Activated CD4-positive, alpha-beta memory T cell treated with anti-CD3 and anti-CD28 coated beads, Interleukin-2, amount 10 ng/mL, durations not matched to agents 7 days and 5 days (primary cell): ENCODE measurements at places on chromosomes 1 and 21. TPM values are rescaled to one million over a fixed set of nuclear protein-coding genes. Genes with fewer than 3 reads are reported as not detected.

FAAH gene
- total RNA-seq = 4.0 TPM

IVL gene
- total RNA-seq = not detected

BCL2L15 gene
- 2.9 TPM for total RNA-seq

OR2T11 gene
- not detected for total RNA-seq

KCNA2 gene
- 6.6 TPM for total RNA-seq

DEDD gene
- 40.0 TPM for total RNA-seq

KRTAP25-1 gene
- total RNA-seq = not detected

OR2G6 gene
- total RNA-seq = not detected

TTC4 gene
- 17.6 TPM for total RNA-seq

ATP13A2 gene
- 72.8 TPM for total RNA-seq
